ENCODE measurements at places on chromosomes 16 and 17. TPM values are rescaled to one million over a fixed set of nuclear protein-coding genes. Genes with fewer than 3 reads are reported as not detected.

GRCh38 chr17:16936536-16937310 is 35.2 kb downstream of the TNFRSF13B start:
- no peak for DNase-seq

ZNF768 gene
- polyA plus RNA-seq: 16.8 TPM

DNA sequence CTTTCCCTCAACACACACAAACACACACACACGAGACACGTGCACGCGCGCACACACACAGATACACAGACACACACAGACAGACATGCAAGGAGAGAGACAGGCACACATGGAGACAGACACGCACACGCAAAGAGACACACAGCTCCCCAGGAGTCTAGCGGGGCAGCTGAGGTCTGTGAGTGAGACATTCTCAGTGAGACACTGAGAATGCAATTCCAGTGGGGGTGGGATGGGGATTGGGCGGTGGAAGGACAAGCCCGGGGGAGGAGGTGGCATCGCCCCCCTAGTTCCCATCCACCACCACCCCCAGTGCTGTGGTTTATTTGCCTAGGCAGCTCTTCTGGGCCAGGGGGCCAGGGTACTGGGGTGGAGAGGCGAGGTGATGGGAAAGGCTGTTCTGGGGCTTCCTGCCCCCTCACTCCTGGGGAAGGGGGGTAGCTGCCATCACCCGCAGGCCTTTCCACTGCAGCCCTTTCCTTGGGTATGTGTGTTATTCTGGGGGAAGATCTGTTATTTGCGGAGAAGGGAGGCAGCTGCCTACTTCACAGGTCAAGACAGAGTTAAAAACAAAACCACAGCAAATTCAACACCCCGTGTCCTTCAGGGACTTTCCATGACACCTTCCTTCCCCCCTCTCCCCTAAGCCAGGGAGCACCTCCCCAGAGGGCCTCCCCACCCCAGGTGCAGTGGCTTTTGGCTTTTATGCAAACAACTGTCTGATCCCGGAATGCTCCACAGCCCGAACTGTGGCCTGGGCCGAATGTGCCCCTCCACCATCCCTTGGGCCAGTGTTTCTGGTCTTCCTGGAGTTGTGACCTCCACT is 18.0 kb downstream of the GRB7 start:
- DNase-seq: peak; percentile 93

KRTAP9-2 gene
- not detected for polyA plus RNA-seq

PDIA2 gene
- 0.06 TPM for polyA plus RNA-seq

DNA sequence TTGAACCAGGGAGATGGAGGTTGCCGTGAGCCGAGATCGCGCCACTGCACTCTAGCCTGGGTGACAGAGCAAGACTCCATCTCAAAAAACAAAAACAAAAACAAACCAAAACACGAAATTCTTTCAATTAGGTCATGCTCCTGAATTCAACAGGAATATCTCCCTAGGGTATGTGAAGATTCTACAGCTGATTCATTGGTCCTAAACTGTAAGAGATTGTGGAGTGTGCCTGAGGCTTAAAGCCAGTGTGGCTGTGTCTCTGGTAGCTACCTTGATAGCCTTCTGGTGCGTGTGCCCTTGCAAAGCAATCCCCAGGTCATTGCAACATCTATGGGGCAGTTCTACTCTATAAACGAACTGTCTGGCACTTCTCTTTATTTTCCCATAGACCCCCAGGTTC is 48.4 kb downstream of the USP43 start:
- DNase-seq: no peak

RHBDL3 gene
- polyA plus RNA-seq: not detected

GRCh38 chr17:55587608-55588139 is 76.4 kb upstream of the SMIM36 start:
- DNase-seq: no peak

GRCh38 chr16:49526860-49527365 is 153.3 kb downstream of the C16orf78 start:
- DNase-seq: no peak

GRCh38 chr17:64125937-64126336 is 4.0 kb downstream of the ERN1 start:
- no peak for DNase-seq

SCIMP gene
- 61.7 TPM for polyA plus RNA-seq

DNA sequence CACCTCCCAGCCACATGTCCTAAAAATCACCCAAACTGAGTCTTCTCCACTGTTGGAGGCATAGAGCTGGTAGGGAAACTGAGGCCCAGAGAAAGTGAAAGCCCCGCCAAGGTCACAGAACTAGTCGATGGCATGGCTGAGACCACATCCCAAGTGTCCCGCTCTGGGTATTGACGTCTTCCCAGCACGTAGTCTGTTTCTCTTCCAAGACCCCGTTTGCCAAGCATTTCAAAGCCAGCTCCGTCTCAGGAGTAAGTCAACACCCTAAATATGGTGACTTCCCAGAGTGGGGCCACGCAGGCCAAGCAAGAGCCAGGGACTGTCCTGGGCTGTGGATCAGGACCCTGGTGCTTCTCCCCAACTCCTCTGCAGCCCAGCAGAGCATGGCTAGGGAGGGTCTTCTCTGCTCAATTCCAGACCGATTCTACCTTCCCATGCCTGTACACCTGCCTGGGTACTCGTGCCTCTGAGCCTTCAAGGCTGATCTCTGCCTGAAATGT is 19.7 kb downstream of the PITPNM3 start:
- DNase-seq: no peak

DNA sequence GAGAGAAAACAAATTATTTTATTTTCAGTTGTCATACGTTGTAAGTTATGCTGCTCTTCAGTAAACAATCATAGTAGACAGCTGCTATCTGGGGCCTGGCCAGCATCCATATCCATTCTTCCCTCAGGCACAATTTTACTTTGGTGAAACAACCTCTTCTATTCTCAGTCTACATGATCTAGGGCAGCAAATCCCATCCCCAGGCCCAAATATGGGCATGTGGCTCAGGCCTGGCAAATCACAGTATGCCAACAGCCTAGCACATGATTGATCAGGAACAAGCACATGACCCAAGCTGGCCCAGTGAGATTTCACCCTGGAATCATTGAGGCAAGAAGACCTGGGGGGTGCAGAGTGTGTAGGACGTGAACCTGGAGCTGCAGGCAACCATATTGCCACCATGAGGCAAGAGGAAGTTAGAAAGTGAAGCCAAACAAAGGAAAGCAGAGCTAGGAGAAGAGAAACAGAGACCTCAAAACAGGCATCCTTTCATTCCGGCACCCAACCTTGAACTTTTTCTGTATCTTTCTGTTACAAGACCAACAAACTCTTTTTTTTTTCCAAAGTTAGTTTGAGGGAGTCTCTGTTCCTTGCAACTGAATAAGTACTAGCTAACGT is 10.3 kb upstream of the ABCC12 start:
- no peak for DNase-seq

Measured in B cell (primary cell).